ENCODE measurements at places on chromosomes 3 and 15.

DNA sequence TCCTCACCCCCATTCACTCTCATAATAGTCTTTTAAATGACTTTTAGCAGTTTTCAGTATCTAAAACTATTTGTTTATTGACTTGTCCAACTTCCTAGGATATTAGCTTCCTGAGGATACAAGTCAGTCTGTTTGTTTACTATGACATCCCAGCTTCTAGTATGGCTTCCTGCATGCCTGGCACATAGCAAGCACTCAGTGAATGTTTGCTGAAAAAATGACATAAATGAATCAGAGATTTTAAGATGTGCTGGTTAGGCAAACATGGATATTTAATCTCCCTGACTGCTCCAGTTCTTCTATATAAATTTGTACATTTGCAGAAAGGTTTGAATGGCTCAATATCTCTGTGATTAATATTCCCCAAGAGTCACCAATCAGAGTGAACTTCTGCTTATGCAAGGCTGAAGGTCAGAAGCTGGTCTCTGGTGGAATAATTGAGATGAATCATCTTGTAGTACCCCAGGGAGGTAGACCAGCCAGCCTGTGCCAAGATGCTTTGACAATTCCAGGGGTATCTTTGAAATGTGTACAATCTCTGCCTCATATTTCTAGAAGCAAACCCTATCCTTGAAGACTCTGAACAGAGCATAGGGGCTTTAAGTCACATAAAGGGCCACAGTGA is 219.0 kb upstream of the LMCD1 start:
- DNase-seq: no peak

DNA sequence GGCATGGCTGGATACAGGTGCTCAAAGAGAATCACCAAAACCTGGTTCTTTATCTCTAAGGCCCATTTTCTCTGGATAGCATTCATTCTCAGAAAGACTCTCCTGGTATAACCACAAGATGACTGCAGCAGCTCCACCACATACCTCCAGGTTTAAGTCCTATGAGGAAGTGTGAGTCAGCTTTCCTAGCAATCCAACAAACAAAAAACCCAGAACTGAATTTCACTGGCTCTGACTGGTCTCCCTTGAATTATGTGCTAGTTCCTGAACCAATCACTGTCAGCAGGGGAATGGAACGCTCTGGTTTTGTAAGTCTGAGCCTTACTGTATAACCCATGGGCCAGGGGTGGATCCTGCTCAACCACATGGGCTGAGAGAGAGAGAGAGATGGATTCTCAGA is 27.2 kb downstream of the MRPL46 start:
- DNase-seq: no peak

- no peak for DNase-seq
Measured at GRCh38 chr3:80785475-80785874, 976.0 kb downstream of the GBE1 start.

DNA sequence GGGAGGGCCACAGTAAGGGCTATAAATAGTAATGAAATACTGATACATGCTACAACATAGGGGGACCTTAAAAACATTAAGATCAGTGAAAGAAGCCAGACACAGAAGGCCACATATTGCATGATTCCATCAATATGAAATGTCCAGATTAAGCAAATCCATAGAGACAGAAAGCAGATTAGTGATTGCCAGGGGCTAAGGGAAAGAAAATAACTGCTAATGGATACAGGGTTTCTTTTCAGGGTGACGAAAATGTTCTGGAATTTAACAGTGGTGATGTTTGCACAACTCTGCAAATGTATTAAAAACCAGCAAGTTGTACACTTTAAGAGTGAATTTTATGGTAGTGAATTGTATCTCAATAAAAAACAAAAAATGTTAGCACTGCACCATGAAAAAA is 37.0 kb downstream of the PIK3R4 start:
- DNase-seq: no peak

- no peak for DNase-seq
Measured at GRCh38 chr15:42152921-42153698, 3.3 kb downstream of the PLA2G4F start.

DNA sequence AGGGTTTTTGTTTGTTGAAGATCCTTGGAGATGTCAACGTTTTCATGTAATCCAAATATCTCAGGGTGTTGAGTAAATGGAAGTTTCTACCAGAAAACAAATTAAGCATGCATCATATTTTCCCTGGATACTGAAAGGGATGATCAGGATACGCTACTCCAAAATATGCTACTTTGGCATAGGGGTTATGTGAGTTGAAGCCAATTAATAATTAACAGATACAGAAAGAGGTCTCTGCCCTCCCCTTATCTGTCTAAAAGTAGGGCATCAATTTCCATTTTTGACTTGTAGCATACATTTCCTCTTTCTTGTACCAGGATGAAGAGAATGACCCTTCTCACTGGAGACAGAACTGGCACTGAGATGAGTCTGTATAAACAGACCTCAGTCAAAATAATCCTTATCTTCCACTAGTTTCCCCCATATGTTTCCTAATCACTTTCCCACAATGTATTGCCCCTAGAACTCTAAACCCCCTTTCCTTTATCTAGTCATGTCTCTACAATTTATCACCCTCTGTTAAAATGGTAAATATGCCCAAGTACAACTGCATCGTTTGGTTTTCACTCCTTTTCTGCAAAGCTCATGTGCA is 17.4 kb upstream of the ASB14 start:
- no peak for DNase-seq
